ENCODE measurements at places on chromosomes 7 and 10.
A peak's percentile ranks its signal among the peaks of the same experiment; 100 is the strongest.

DNA sequence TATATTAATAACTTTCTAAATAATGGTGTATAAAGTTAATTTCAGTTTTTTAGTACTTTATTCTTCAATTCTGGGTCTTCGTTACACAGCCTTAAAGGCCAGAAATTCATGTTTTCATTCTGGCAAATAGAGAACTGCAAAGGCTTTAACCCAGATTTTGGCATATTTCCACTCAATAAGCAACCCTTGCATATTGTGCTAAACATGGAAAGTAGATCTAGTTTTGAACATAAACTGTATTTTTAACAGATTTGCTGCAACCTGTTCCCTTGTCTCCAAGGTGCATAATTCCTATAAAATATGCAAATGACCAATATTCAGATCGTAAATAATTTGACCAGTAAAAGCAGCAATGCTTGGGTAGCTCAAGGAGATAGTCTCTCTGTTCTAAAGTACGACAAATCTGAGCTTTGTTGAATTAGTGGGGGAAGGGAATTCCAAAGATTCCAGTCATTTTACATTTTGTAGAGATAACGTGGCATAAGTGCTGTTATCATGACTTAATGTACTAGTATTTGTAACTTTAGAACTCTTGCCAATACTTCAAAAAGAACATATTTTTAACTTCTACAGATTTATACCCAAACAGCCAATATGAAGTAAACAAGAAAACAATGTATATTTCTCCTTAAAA is 46.4 kb upstream of the RSBN1L start:
- no peak for DNase-seq

DNA sequence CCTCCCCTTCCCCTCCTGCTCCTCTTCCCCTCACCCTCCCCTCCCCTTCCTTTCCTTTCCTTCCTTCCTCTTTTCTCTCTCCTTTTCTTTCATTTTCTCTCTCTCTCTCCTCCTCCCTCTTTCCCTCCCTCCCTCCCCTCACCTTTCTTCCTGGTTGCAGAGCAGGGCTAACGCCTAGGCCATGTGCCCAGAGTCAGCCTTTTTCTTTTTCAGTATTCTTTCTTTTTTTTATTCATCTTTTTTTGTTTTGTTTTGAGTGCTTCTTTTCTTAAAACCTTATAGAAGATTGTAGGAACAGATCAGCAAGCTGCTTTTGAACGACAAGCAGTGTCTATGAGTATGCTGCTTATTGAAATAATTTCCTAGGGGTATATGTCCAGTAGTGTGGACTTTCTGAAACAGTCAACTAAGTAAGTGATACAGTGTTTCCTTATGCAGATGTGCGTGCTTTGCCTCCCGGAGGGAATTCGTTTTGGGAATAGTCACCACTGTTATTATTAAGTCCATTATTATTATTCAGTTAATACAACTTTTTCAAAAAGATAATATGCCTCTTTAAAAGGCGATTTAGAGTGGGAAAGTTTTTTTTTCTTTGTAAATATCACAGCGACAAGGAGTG is 219.2 kb downstream of the CAMK1D start:
- no peak for DNase-seq

DNA sequence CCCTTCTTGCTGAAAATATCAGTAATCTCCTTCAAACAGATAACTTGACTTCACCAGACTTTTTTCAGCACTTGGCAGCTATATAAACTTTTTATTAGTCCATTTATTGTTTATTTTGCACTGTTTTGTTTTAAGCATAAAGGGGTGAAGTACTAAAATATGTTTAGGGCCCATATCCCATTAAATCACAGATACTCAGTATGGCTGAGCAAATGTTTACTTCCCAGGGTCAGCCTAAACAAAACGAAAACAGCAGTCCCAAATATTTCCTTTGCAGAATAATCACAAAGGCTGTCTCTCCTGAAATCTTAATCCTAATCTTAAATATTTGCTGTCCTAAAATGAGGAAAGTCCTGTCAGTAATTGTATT is 649.6 kb downstream of the TNS3 start:
- no peak for DNase-seq

- DNase-seq, result no peak
Measured at GRCh38 chr7:46725838-46726237, 804.8 kb upstream of the IGFBP3 start.

- no peak for DNase-seq
Measured at GRCh38 chr10:62056698-62057097, 155.2 kb downstream of the ARID5B start.

- DNase-seq, result no peak
Measured at GRCh38 chr10:224571-224970, 89.3 kb downstream of the ZMYND11 start.

- DNase-seq, result no peak
Measured at GRCh38 chr10:32411797-32412498, 34.0 kb upstream of the CCDC7 start.

GRCh38 chr10:96670786-96671185 is 49.5 kb downstream of the PIK3AP1 start:
- DNase-seq, result peak; percentile 50

GRCh38 chr10:116105264-116105663 is 167.7 kb downstream of the GFRA1 start:
- DNase-seq, result no peak

GRCh38 chr7:107581387-107582013 is 1.5 kb downstream of the BCAP29 start:
- no peak for DNase-seq

- DNase-seq, result no peak
Measured at GRCh38 chr7:88223265-88223664, 3.4 kb upstream of the SRI start.

GRCh38 chr7:90007831-90008230 is 146.4 kb upstream of the STEAP1 start:
- no peak for DNase-seq

GRCh38 chr7:117072620-117073118 is 119.4 kb downstream of the ST7 start:
- no peak for DNase-seq

- no peak for DNase-seq
Measured at GRCh38 chr10:29132551-29133111, 156.2 kb upstream of the LYZL1 start.

GRCh38 chr7:83738291-83738835 is 89.4 kb upstream of the SEMA3E start:
- no peak for DNase-seq

- DNase-seq, result no peak
Measured at GRCh38 chr7:36296284-36296683, 93.4 kb upstream of the ANLN start.

GRCh38 chr7:92639966-92640365 is 49.8 kb upstream of the FAM133B start:
- DNase-seq, result no peak

DNA sequence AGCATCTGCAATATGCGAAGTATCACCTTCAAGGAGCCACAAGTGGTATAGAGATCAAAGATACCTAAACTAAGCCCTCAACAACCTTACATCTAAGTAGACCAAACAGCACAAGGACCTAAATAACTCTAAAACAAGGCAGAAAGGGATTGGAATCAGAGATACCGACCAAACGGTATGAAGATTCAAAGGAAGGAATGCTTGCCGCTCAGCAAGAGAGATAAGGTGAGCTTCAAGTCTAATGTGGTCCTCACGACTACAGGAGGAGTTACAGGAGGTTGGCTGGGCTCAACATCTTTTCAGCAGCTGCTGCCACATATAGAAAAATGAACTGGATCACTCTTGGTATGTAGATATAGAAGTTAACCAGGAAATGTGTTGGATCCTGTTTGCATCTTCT is 11.6 kb downstream of the ABLIM1 start:
- no peak for DNase-seq

GRCh38 chr10:9294865-9295264 is 1240.4 kb downstream of the GATA3 start:
- DNase-seq, result no peak

GRCh38 chr7:96837593-96837992 is 127.9 kb upstream of the SEM1 start:
- peak; percentile 49 for DNase-seq

DNA sequence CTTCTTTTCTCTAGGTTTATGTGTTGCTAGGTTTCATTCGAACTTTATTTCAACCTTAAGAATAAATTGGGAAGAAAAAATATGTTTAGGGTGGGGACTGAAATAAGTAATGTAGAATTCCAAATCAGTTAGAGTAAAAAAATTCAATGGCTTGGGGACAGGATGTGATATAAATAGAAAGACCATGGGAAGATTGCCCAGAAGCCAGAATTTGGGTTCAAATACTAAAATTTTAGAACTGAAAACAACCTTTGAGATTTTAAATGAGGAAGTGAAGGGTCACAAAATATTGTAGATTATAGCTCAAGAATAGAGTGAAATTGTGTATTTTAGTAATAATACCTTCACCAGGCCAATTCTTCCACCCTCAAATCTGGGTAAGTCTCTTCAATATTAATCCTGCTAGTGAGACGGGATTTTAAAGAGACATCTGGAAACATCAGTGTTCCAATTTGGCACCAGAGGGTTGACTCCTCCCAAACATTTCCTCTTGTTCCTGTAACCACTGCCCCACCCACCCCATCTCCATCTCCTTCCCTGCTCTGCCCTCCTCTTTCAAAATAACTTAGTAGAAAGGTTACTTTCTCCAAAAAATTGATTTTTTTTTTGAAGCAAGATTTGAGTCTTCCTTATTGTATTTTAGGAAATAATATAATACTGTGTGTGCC is 51.3 kb upstream of the FAM3C start:
- no peak for DNase-seq

DNA sequence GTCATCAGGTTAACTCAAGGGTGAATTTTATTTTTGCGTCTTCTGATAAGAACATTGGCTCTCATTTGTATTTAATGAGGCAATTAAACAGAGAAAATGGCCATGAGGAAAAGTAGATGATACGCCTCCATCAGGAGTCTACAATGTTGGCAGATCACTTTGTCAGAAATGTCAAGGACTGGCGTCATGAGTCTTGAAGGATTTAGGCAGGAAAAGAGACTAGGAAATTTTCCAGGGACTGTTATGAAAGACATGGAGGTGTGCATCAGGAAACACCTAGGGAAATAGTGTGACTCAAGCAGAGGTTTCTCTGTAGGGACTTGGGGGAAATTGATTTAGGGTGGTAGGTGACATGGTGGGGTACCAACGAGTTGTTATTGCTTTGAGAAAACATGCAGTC is 53.4 kb upstream of the SLC35B4 start:
- no peak for DNase-seq

- DNase-seq, result no peak
Measured at GRCh38 chr10:84683550-84683949, 355.2 kb downstream of the CCSER2 start.

GRCh38 chr7:11153694-11154093 is 180.0 kb downstream of the PHF14 start:
- no peak for DNase-seq

GRCh38 chr10:114311496-114312209 is 72.6 kb downstream of the VWA2 start:
- DNase-seq, result no peak

GRCh38 chr10:84406561-84406960 is 78.2 kb downstream of the CCSER2 start:
- no peak for DNase-seq

GRCh38 chr7:98312201-98312600 is 30.7 kb downstream of the BRI3 start:
- no peak for DNase-seq

- no peak for DNase-seq
Measured at GRCh38 chr7:137978464-137979237, 23.2 kb downstream of the CREB3L2 start.

DNA sequence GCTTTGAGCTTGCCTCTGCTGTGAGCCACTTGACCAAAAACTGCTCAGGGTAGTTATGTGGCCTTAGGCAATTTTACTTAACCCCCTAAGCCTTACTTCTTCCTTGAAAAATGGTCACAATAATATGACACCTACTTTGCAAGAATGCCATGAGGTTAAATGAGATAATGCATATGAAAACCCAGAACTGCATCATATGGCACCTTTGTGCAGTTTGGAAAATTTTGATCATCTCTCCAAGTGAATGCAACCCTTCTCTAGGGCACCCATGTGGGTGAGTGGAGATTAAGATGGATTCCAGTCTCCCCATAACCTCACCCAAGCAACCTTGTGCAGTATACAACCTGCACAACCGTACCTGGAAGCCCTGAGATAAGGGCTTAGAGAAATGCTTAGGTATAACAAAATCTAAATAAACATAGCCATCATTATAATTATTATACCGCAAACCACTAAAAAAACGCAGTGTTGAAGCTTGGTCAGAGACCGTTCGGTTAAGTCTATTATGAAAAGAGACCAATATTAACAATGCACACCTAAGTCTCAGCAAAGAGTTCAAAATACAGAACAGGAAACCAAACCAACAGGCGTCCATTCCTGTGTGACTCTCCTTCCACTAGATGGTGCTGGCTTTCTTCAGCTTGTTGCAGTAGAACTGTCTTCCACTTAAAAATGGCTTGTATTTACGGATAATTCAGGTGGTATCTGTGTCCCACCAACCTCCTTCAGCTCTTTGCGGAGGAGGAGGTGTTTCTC is 21.0 kb upstream of the ASB15 start:
- peak; percentile 8 for DNase-seq

GRCh38 chr10:47152861-47153349 is 147.1 kb upstream of the GDF10 start:
- no peak for DNase-seq

DNA sequence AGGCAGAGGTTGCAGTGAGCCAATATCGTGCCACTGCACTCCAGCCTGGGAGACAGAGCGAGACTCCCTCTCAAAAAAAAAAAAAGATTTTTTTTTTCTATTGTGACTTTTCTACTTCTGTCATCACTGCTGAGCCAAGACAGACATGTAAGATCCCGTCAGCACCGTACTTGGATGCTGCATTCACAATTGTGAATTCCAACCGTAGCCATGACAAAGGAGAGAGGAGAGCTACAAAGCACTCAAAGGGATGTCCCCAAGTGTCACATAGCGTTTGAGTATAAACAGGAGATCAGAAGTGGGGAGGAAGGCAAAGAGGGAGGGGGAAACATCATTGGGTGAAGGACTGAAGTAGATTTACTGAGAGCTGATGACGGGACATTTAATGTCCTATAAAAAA is 144.2 kb downstream of the PRPF18 start:
- DNase-seq, result no peak

DNA sequence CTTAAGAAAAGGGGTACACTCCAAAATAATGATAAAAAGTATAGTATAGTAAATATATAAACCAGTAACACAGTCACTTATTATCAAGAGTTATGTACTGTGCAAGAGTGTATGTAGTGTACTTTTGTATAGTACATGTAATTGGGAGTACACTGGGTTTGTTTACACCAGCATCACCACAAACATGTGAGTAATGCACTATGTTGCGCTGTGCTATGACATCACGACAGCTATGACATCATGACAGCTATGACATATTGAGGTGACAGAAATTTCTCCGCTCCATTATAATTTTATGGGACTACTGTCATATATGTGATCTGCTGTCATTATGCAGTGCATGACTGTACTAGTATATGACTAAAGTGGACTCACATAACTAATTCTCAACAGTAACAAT is 84.6 kb downstream of the KMT2C start:
- DNase-seq, result no peak
